ENCODE measurements at places on chromosomes 6 and 20.

DNA sequence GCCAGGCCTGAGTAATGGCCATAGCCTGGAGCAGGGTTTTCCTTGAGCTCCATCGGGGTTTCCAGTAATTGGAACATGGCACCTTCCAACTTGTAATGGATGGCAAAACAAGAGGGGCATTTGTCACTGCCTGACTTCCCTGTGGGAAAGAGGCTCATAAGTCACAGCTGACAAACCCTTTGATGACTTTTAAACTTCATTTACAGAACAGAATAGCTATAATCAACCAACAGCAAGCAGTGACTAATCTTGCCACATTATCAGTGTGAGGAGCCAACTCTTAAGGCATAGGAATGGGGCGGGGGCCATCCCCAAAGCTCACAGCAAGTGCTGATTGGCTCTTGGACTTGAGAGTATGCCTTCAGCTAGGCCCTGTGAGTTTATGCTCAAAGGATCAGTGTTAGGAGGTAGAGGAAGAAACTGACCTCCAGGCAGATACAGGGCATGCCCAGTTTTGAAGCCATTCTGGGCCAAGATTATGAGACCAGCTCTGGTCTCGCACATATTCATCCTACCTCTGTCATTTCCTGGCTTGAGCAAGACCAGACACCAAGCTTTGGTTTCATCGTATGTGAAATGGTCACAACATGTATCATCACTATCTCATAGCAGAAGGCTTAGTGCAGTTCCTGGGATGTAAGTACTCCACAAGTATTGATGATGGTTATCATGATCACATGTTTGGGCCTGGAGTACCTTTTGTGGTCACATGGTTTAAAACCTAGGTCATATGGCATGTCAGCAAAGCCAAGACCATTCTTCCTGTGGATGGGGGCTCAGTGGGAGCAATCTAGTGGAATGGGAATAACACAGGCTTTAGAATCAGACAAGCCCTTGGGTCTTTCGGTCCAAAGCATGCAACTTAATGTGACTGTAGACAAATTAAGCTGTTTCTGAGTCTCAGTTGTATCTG is 49.2 kb downstream of the EIF2S2 start:
- no peak for DNase-seq
- H3K4me1 ChIP-seq, result no peaks in the 10 kb centered on the region
- no peak overlapping the region for H3K4me3 ChIP-seq

DNA sequence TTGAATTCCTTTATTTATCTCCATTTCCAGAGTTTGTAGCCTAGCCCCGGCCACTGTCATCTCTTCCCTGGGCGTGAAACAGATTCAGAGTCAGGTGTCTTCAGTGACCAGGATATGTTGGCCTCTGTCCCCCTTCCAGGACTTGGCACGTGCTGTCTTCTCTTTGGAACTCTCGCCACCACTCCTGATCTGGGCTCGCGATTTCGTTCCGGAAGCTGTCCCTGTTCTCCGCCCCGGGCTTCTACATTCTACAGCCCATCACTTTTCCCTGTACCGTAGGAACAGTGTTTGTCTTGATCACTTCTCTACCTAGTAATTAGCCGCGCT is 739 bp downstream of the GSS start:
- DNase-seq, result peak; percentile 62
- peak overlapping the region; percentile 68 for H3K4me3 ChIP-seq
- no peaks in the 10 kb centered on the region for H3K27me3 ChIP-seq
- H3K36me3 ChIP-seq, result no peaks in the 10 kb centered on the region

DNA sequence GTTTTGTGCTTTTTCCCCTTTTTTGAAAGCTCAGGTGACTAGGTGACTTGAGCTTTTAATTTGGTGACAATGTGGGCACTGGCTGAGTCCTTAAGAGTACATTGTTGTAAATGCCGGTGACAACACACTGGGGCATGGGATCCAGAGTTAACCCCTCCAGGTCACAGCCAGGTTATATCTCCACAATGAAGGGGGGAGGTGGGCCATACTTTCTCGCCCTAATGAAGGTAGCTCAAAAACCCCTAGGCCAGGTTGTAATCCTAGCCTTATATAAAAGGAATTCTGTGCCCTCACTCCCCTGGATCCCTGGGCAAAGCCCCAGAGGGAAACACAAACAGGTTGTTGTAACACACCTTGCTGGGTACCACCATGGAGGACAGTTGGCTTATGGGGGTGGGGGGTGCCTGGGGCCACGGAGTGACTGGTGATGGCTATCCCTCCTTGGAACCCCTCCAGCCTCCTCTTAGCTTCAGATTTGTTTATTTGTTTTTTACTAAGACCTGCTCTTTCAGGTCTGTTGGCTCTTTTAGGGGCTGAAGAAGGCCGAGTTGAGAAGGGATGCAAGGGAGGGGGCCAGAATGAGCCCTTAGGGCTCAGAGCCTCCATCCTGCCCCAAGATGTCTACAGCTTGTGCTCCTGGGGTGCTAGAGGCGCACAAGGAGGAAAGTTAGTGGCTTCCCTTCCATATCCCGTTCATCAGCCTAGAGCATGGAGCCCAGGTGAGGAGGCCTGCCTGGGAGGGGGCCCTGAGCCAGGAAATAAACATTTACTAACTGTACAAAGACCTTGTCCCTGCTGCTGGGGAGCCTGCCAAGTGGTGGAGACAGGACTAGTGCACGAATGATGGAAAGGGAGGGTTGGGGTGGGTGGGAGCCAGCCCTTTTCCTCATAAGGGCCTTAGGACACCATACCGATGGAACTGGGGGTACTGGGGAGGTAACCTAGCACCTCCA is 2.2 kb upstream of the VEGFA start:
- no peak overlapping the region for H3K27ac ChIP-seq
- no peak overlapping the region for H3K4me3 ChIP-seq
- H3K4me1 ChIP-seq, result peaks cover 4% of the 10 kb centered on the region
- H3K27me3 ChIP-seq, result no peaks in the 10 kb centered on the region

DNA sequence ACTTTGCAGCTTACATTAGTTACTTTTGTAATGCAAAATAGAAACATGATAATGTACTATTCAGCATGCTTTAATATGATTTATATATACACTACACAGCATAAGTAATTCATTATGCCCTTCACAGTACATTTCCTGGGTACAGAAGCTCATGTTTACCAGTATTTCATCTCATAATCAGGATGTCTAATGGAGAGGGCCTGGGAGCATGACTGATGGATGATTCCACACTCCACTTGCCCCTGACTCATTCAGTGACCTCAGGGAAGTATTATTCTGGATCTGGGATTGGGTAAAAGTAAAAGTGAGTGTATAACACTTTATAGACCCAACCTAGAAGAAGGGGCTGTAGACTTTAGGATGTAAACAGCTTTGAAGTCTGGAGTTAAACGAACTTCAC is 31.4 kb upstream of the BACH2 start:
- no peak overlapping the region for H3K27ac ChIP-seq
- no peaks in the 10 kb centered on the region for H3K36me3 ChIP-seq
- H3K27me3 ChIP-seq, result no peaks in the 10 kb centered on the region
- no peak for DNase-seq
- H3K4me1 ChIP-seq, result peaks cover 3% of the 10 kb centered on the region

DNA sequence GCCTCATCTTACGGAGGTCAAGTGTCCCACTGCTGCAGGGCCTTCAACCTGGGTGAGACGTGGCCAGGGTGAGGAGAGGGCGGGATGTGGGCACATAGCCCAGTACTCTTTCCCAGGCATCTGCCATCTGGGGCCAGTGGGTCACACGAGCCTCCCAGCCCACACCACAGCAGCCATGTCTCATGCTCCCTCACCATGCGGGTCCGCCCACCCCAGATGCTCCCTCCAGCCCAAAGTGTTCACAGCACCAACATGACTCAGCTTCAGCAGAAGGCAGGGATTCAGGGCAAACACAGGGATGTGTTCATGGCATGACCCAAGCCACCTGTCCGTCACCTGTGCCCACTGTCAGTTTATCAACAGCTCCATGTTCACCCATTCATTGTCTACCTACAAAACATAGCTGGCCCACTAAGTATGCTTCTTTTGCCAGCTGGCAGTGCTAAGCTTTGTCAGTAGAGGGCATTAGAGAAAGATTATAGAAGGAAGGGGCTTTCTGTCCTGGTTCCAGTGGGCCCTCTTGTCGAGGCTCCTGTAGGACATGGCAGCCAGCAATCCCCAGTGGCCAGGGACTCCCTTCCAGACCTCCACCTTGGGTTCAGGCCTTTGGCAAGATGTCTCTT is 109.2 kb downstream of the FOXF2 start:
- no peak overlapping the region for H3K4me3 ChIP-seq
- H3K27me3 ChIP-seq, result no peaks in the 10 kb centered on the region

DNA sequence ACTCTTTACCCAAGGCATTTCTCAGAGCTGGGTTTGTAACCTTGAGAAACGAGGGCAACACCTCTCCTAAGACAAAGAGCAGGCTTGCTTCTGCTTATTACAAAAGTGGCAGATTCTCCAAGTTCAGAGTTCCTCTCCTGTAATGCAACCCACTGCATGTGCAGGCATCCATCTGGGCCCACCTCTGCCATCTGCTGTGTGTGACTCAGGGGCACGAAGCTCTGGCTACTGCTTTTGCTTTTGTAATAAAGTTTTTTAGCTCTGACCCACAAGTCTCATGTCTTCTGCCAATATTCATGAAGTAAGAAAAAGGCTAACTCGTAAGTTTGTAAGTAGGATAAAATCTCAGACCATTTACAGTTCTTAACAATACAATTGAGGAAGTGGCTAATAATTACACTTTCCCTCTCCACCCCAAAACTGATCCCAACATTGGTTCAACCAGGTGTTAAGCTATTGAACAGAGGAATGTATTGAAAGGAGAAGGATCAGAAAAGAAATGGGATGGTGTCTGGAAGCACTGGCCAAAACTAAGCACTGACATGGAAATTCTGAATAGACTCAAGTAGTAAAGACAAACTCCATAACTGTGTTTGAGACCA is 51.7 kb upstream of the SMLR1 start:
- H3K36me3 ChIP-seq, result no peaks in the 10 kb centered on the region
- DNase-seq, result no peak
- no peaks in the 10 kb centered on the region for H3K4me1 ChIP-seq
- H3K27ac ChIP-seq, result no peak overlapping the region
